ENCODE measurements at places on chromosomes 13 and 19. TPM values are rescaled to one million over a fixed set of nuclear protein-coding genes. Genes with fewer than 3 reads are reported as not detected.
A peak's percentile ranks its signal among the peaks of the same experiment; 100 is the strongest.

GRCh38 chr19:11964496-11964857, 363 bp upstream of the ZNF763 start:
- DNase-seq: peak; percentile 70

DNA sequence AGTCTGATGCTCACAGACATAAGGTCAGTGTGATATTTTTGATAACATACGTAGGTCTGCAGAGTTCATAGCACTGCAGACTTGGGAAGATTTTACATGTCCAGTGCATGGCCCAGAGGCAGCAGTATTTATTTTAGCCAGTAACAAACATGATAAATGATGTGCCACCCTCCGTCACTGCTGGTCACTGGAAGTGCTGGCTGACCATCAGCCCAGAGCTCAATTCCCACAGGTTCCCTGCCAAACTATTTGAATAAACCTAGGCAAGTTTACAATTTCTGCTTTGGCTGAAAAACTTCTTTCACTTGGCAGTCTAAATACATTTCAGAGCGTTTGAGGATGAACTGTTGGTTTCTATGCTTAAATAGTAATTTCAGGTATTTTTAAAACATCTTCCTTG, 135.5 kb upstream of the EDNRB start:
- DNase-seq: no peak

GRCh38 chr13:33034882-33035520, 18.8 kb downstream of the KL start:
- no peak for DNase-seq

The CCDC122 gene
- total RNA-seq: 2.6 TPM

The ZNF98 gene
- not detected for total RNA-seq

The ZNF296 gene
- total RNA-seq: 0.19 TPM

DNA sequence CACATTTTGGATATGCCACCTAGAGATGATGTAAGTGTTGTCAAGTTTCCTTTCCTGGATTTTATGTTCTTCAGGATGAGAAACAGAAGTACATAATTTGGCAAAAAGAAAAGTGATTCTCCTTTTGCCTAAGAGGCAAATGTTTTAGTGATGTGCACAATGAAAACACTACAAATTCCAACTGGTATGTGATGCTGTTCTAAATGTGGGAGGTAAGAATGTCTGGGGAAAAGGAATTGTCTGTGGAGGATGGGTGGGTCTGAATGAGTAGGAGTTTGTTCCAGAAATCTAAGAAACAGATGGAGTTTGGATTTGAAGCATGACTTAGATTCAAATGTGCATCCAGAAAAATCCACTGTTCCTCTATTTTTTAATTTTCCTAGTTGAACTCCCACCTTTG, 473.6 kb upstream of the SPRY2 start:
- DNase-seq: no peak

The NCR1 gene
- not detected for total RNA-seq

DNA sequence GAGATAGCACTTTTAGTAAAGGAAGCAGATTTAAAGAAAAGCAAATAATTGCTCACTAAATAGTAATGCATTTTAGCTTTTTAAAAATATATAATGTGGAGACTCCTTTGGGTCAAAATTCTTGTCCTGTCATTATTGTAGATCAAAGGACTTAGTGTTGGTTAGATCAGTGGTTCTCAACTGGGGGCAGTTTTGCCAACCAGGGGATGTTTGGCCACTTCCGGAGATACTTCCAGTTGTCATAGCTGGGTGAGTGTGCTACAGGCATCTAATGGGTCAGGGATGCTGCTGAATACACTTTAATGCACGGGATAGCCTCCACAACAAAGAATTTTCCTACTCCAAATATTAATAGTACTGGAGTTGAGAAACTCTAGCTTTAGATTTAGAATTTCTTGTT, 126.8 kb downstream of the LMO7 start:
- DNase-seq: no peak

- DNase-seq: no peak
Observed at GRCh38 chr13:110716247-110716515, 2.7 kb downstream of the ING1 start.

GRCh38 chr13:106628936-106629659, 61.2 kb upstream of the ARGLU1 start:
- no peak for DNase-seq

DNA sequence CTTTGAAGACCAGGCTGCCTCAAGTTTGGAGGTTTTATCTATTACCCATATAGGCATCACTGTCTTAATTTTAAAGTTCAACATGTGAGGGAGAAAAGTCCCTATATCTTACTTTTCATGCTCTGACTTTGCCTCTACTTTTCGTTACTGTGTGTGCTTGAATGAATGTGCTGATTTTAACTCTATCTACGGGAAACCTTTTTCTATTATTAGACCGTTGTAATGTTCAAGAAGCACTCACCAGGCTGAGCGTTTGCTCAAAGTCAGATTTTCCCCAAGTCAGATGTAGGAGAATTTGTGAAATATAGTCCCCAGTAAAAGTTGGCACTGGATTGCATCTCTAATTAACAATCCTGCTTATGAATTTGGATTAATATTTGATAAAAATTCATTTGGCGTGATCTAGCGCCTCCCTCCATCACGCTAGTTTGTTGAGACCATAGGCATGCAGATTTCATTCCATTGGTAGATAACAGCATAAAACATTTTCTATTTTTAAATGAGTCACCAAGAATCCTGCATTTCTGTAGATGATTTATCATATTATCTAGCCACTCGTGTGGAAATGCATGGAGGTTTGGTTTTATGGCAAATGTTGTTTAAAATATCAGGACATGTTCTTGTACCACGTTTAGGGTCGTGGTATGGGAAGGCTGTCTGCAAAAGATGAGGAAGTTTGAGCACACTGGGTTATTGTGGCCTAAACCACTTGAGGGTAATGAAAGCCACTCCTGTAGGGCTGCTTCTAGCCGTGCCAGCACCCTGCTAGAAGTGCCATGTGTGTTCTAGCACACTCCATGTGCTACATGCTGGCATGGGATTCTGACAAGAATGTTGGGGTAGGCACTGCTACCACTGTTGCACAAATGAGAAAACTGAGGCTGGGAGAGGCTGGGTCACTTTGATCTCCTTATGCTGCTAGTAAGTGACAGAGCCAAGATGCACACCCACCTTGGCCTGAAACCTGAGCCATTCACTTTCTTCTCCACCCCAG, 179.4 kb downstream of the FGF9 start:
- DNase-seq: no peak

- no peak for DNase-seq
Observed at GRCh38 chr13:97001636-97002035, 7.4 kb upstream of the OXGR1 start.

DNA sequence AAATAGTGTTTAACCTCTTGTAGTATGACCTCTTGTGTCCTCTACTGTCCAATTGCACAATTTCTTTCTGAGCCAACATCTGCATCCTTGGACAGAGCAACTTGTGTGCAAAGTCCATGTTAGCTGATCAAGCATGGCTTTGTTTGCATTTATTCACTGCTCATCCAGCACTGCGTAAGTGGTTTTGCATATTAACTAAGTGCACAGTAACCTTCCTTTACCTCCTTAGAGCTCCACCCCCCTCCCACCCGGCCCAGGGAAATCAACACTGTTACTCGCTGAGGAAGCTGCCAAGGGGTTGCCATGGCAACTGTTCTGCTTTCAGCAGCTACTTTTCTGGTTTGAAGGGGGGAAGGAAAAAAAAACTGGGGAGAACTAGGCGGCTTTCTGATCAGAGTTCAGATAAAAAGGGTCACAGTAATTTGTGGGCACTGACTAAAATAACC, 153.5 kb upstream of the KLF12 start:
- DNase-seq: peak; percentile 82

The PTPRS gene
- 61.0 TPM for total RNA-seq

The FBXO17 gene
- total RNA-seq: 2.3 TPM

DNA sequence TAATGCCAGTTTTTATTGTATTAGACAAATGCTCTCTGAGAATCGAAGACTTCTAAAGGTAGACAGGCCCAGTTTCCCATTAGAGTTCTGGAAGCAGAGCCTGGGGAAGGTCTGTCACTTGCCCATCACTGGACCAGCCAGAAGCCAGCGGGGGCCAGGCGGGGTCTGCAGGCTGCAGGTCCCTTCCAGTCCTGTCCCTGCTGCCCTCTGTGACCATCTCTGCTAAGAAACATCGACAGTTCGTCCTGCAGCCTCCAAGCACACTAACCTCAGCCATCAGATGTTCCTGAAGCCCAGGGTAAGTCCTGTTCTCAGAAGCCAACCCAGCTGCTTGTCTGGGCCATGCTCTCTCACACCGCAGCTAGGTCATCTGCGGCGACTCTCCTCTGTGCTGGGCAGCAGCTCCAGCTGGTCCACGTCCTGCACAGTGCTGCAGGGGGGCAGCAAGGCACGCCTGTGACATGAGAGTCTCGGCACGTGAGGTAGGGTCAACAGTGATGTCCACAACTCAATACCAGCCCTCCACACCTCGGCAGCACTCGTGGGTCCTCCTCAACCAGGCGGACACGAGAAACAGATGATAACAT, 2.9 kb upstream of the ADPRHL1 start:
- no peak for DNase-seq

The ATP4A gene
- not detected for total RNA-seq

The PRKD2 gene
- total RNA-seq: 9.6 TPM

- DNase-seq: no peak
Observed at GRCh38 chr19:53190253-53190652, 2.9 kb downstream of the ZNF665 start.

DNA sequence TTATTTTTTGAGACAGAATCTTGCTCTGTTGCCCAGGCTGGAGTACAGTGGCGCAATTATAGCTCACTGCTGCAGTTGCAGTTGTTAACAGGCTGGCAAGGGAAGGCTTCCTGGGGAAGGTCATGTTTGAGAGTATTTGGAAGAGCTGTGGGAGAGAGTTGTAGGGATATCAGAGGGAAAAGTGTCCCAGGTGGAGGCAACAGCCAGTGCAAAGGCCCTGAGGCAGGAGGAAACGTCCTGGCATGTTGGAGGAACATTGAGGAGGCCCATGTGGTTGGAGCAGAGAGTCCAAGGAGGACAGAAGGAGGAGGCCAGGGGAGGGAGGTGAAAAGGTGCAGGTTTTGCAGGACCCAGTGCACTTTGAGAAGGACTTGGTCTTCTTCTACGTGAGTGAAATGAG, 2.2 kb upstream of the DUS3L start:
- DNase-seq: no peak

Measured in Right ventricle myocardium inferior (tissue), 1 donor.